Stimulated activated CD8-positive, alpha-beta memory T cell treated with anti-CD3 and anti-CD28 coated beads, Interleukin-4, amount 100 ng/mL, for 1 hour (primary cell): ENCODE measurements at places on chromosomes 7 and 10.

GRCh38 chr7:64046041-64046389, 781 bp downstream of the ZNF727 start:
- DNase-seq, result no peak

GRCh38 chr7:113085781-113086390, 741 bp downstream of the GPR85 start:
- no peak for DNase-seq

DNA sequence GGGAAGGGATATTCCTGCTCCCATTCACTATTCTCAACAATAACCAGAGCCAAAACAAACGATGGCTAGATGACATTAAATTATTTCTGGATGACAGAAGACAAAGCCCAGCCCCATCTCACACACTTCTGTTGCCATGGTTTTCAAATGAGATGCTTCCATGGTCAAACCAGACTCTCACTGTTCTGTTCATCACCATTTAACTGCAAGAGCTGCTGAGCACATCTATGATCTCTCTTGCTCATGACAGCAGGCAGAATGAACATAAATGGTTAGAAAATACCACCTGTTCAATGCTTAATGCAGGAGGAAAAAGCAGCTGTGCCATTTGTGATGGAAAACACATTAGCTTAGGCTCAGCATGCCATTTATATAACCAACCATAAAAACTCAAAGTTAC, 758.6 kb upstream of the ZWINT start:
- DNase-seq, result no peak

GRCh38 chr7:149125863-149126661, at the start of gene ZNF425:
ZNF425 (minus strand) TSS chr7:149126324; CDS start chr7:149126213, 111 bp downstream.
- DNase-seq, result peak; percentile 82

GRCh38 chr7:149776289-149776688, 2.9 kb upstream of the ZNF467 start:
- no peak for DNase-seq

DNA sequence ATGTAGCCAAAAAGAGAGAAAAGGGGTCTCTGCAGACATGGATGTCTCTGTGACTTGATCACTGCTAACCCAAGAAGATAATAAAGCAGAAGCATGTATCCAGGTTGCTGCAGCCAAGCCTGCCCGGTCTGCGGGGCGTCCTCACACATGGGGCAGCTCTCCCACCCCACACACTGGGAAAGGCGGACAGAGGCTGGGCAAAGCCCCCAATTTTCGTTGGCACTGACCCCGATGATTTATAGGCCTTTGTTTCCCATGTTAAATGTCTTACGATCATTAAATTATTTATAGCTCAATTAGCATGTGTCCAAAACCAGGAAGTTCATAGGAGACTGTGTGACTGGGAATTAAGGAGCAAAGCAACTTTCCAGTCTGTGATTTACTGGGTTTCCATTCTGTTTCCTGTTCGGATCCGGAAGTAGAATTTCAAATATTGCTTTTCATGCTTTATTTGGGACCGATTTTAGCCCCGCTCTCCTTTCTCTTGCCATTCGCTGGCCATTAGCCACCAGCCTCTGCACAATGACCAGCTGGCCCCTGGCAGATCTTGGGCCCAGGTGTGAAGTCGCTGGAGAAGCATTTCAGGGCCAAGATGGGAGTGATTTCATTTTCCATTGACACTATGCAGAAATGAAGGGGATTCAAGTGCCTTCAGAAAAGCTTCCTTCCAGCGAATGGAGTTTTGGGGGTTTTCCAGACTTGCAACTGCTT, 91.6 kb downstream of the EGFR start:
- DNase-seq, result no peak

DNA sequence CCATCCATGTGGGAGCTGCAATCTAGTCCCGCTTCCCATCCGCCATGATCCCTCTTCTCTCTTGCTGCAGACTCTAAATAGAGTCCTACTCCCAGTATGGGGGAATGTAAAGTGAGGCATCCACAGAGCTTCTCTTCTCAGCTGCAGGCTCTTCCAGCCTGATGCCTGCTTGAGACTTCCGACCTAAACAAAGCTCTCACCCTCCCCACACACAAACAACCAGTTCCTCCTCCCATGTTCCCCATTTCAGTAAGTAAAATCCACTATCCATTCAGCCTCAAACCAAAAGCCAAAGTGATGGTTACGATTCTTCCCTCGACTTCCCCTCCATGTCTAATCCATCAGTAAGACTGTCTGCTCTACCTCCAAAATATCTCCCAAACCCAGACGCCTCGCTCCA, 108.2 kb upstream of the NFE2L3 start:
- no peak for DNase-seq

DNA sequence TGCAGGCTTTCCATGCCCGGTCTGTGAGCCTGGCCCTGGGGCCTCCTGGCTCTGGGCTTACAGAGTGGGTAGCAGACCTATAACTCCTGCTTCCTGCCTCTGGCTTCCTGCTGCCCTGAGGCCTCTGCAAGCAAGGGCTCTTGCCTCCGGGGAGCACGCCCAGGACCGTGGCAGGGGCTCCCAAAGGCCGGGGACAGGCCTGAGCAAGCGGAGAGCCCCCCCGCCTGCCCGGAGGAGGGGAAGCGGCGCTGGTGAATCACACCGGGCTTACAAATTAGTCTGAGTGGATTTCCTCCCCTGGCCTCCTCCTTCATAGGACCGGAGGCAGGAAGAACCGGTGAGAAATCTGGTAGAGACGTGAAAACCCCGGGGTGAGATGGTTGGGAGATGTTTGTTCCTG, 1.5 kb upstream of the MYL10 start:
- no peak for DNase-seq

- no peak for DNase-seq
These were observed 79.9 kb downstream of the VTI1A start for GRCh38 chr10:112526906-112527305.

GRCh38 chr10:129764011-129764900, 199.8 kb downstream of the EBF3 start:
- no peak for DNase-seq

DNA sequence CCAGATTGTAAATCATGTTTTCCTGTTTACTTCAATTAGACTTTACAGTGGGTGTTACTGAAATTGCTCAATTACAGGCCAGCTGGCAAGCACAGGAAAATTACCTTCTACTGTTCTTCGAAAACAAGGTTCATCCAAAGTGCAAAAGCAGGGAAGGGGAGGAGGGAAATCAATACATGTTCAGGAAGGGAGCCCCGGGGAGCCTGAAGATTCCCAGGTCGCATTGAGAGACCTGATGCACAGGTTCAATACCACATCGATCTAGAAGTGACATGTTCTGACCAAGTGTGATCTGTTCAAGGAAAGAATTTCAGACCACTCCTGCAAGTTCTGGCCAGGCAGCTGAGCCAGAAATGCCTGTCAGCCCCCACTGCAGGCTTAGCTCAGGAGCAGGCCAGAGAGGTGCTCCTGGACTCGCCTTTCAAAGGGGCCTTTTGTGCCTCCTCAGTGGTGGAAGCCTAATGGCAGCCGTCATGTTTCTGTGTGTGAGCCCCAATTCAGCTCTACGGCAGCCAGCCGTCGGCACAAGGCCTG, 35.9 kb downstream of the FAM53B start:
- no peak for DNase-seq

- DNase-seq, result no peak
These were observed 628 bp downstream of the MPLKIP start for GRCh38 chr7:40133561-40134427.

DNA sequence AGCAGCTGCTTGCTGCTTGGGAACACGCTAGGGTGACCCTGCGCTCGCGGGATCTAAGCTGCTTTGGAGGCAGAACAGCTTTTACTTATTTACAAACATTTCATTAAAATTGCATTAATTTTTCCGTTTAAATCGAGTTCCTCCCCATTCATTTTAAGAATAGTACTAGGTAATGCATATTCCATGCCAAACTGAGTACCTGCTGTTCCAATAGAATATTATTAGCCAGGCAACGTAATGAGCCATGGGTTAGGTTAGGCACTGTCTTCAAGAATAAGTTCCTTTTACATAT, 860 bp downstream of the EXOC6 start:
- DNase-seq, result no peak

DNA sequence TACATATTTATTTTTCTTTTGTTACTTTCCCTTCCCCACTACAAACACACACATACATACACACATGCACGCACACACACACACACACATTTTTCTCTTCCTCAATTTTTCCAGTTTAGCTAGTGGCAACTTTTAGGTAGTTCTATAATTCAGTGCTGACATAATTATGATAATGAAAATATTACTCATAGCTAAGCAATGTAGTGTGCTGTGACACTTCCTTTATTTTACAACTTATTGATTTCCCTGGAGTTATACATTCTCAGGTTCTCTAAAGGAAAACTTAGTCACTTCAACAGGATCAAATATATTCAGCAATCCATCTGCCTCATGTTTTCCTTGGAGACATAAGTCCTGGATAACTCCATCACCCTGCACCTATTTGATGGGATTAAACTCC, 151.6 kb downstream of the CACNA2D1 start:
- no peak for DNase-seq

- DNase-seq, result no peak
These were observed 350.1 kb upstream of the MKI67 start for GRCh38 chr10:128476368-128476725.
